ENCODE measurements at places on chromosomes 5 and 9. TPM values are rescaled to one million over a fixed set of nuclear protein-coding genes. Genes with fewer than 3 reads are reported as not detected.

GRCh38 chr9:123410281-123410910 lies 54.4 kb downstream of the CRB2 start:
- DNase-seq, result no peak

DNA sequence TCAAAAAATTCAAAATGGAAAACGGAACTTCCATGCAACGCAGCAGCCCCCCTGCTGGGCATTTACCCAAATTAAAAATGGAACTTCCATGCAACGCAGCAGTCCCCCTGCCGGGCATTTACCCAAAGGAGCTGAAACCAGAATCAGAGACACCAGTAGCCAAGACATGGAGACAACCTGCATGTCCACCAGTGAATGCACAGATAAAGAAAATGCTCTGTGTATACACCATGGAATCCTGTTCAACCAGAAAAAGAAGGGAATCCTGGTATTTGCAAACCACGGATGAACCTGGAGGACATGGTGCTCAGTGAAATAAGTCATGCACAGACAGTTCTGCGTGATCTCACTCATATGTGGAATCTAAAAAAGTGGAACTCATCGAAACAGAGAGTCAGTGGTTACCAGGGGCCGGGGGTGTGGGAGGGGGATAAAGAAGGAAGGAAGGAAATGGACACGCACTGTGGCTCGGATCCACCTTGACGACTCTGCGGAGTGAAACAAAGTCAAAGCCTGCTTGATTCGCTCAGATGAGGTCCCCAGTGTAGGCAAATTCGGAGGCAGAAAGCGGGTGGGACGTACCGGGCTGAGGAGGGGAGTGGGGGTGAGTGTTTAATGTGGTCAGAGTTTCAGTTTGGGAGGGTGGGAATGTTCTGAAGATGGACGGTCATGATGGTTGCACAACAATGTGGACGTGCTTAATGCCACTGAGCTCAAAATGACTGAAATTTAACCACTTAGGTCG lies 40.2 kb upstream of the EXOC3 start:
- no peak for DNase-seq

DNA sequence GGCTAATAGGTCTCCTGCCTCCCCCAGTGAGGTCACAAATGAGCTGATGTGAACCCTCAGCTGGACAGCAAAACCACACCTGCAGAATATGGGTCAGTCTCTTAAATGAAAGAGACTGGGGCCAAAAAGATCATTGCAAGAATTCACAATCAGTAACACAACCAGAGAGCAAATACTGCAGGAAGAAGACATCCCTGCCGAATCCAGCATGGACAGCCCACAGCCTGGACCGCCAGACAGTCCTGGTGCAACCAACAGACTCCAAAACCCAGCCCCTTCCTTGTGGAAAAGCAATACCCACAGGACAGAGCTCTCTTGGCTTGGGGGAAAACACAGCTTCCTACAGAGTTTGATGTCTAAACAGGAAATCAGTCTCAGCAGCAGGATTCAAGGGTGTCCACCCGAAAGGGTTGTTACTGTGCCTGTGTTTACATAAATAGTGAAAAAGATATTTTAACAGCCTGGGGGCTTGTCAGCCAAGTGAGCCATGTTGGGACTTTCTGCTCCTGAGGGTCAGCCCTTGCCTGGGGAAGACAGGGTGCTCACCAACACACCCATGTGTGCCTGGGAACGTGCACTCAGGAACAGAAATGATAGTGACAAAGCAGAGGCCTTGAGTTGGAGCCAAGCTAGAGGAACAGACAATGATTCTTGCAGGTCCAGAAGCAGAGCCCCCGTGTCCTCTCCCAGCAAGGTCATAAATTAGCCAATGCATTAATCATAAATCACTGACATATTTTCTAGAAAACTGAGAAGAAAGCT lies 106.2 kb downstream of the SEMA5A start:
- DNase-seq, result no peak

GRCh38 chr9:122172131-122172530 lies 12.4 kb downstream of the MORN5 start:
- no peak for DNase-seq

DNA sequence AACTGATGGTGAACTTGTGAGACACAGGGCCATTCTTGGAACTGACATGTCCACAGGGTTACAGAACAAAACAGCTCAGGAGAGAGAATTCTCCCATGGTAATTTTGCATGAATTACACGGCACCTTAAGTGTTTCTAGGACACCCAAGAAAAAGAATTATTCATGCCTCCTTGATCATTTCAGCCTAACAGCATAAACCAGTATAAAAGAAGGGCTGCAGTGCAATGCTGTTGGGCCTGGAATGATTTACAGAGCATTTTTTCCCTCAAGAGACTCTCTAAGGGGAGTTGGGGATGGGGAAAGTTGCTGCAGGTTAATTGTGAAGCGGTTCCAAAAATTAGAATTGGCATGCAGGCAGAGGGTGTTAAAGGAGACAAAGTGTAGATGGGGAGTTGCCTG lies 136.4 kb upstream of the FBXL7 start:
- DNase-seq, result no peak

GRCh38 chr9:89919171-89919681 lies 314.4 kb downstream of the GADD45G start:
- DNase-seq, result peak; percentile 29

DNA sequence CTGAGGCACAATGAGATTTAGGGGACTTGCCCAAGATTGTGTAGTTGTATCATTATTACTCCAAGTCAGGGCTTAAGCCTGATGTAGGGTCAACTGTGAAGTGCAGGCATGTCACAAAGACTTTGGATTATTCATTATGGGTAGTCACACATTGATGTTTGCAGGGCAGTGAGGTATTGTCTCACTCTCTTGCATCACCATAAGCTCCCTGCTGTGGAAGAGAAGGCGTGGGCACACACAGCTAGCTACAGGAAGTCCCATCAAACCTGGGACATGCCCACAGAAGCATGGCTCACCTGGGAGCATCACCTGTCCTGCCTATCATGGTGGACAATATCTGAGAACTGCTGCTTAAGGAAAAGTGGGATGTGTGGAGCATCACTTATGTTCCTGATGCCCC lies 42.1 kb downstream of the TMOD1 start:
- DNase-seq, result no peak

GRCh38 chr5:38846379-38847011 lies 683 bp downstream of the OSMR start:
- no peak for DNase-seq

DNA sequence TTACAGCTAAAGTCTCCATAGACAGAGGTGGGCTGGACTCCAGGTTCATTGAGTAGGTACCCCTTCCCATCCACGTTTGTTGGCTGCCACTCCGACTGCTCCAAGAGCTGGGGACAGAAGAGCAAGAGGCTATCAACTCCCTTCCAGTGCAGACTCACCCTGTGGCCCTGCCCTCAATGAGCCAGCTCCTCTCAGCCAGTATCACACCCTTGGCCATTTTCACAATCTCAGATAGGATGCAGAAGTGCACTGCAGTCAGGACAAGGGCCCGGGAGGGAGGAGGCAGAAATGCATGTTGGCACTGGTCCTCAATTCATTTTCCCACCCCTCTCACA lies 6.2 kb downstream of the IRF1 start:
- no peak for DNase-seq

GRCh38 chr9:4550777-4551484 lies 60.7 kb downstream of the SLC1A1 start:
- peak; percentile 50 for DNase-seq

DNA sequence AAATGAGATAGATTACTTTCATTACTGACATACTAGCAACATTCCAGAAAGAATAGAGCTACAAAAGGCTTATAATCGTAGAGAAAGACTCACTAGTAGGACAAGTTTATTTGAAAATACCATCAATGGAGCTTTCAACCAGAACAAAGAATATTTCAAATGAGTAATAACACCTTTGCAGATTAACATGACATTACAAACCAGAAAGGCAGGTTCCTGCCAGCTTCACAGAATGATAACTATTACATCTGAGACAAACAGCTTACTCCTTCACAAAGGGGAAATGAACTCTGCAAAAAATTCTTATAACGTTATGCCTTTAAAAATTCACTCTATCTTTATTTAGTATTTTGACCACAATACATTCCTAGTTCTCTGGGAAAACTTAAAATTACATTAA lies 103.1 kb downstream of the EPB41L4A start:
- no peak for DNase-seq

- no peak for DNase-seq
Observed at GRCh38 chr9:106284296-106284695, 578.7 kb upstream of the ZNF462 start.

DNA sequence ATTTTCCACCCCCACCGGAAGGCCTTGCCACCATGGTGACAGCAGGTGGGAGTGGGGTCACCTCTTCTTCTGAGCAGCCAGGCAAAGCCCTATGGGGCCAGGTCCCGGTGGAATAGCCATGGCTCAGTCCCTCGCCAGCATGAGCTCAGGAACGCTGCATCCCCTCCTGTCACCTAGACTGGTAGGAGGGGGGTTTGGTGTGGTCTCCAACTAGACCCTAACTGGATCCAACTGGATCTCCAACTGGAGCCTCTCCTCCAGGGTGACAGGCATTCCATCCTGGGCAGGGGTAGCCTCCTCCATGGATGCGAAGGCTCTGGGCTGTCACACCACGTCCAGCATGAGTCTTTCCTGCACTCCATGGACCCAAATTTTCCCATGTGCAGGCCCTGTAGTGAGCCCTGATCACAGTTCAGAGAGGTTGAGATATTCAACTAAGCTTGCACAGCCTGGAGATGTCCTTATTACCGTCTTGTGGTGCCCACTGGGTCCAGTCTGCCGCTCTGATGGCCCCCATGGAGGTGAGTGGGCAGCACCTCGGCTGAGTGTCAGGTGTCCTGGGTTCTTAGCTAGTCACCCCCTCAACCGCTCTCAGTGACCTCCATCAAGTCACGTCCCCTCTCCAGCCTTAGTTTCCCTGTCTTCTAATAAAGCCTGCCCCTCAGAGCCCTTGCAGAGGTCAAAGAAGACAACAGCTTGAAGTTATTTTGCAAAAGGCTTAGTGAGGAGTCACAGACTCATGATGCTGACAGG lies 18.6 kb upstream of the FIBCD1 start:
- DNase-seq, result no peak

DNA sequence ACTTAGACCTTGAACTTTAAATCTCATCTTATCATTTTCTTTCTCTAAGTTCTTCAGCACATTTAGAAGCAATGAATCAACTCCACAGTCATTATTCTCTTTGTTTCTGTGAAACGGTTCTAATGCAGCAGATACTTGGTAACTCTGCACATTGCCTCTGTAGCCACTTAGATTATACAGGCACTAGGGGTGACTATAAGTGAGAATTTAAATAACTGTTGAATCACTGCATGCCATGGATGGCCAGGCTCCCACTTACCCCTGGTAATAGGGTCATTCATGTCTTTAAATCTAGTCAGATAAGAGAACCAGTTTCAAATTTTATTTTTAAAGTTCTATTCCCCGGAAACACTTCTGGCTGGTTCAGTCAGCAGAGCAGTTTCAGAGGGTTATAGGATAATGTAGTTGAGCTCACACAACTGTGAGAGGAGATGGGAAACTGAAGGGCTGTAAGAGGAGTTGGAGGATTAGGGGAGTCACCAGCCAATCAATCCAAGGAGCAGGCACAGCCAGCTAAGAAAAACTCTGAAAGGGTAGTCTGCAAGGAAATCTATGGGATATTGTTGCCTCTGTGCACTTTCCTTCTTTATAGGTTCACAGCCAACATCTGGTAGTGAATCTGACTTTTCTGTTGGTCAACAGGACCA lies 4.2 kb upstream of the MINAR2 start:
- no peak for DNase-seq

GRCh38 chr5:128478386-128479368 lies 59.4 kb downstream of the FBN2 start:
- no peak for DNase-seq

DNA sequence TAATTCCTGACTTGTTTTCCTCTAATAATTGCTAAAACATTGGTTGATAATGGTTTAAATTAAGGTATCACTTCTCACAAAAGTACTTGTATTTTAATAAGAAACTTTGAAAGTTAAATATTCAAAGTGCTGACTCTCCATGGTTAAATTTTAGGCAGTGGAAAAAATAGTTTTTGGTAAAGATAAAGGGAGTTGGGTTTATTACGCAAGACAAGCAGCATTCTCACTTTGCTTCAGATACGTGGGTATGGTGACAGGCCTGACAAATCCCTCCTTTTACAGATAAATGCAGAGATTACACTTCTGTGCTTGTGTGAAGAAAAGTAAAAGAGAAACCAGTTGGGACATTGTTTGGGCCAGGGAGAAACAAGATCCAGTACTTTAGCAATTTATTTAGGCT lies 14.5 kb upstream of the FAM170A start:
- DNase-seq, result no peak

DNA sequence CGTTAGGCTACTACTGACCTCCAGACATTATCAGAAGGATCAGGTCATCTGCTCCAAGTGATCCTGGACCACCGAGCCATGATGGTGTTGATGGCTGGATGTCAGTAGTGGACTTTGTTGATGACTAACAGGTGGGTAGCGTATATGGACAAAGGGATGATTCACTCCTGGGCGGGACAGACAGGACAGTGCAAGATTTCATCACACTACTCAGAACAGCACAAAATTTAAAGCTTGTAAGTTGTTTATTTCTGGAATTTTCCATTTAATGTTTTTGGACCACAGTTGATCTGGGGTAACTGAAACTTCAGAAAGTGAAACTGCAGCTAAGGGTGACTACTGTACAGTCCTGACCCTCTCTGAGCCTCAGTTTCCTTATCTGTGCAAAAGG lies 12.7 kb downstream of the PDGFRB start:
- DNase-seq, result no peak

GRCh38 chr9:14903040-14903439 lies 7.2 kb downstream of the FREM1 start:
- DNase-seq, result no peak

DNA sequence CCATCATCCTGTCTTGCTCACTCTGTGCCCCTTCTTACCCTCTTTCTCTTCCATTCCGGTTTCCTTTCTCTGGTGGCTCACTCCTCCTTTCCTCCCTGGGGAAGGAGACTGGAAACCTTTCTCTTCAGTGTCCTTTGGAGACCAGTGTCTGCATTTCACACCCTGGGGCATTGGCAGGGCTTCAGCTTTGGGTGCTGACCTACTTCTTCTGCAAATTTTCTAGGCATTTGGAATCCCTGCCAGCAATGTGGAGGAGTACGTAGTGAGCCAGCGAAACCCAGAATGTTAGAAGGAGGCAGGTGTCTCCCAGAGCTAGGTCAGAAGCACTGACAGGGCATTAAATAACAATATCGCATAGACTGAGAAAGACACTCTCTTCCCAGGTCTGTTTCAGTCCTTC lies 122.2 kb downstream of the SLC28A3 start:
- DNase-seq, result no peak

Gene CDC20B
- not detected for total RNA-seq

Gene LVRN
- total RNA-seq, result not detected

Gene POLE3
- total RNA-seq, result 64.7 TPM

Gene PCDHA1
- total RNA-seq, result not detected

Gene FBXO38
- 74.2 TPM for total RNA-seq

Gene C7
- total RNA-seq, result not detected

Measured in naive thymus-derived CD4-positive, alpha-beta T cell (primary cell).